ENCODE measurements at places on chromosomes 3 and 15. TPM values are rescaled to one million over a fixed set of nuclear protein-coding genes. Genes with fewer than 3 reads are reported as not detected.

Gene TRIM42
- not detected for total RNA-seq

Gene C2CD4A
- not detected for total RNA-seq

Gene MRPL46
- total RNA-seq: 23.9 TPM

Gene SEMA7A
- 11.9 TPM for total RNA-seq

- DNase-seq: peak; percentile 85
These were observed 335.6 kb downstream of the TUSC7 start for GRCh38 chr3:117045143-117045542.

DNA sequence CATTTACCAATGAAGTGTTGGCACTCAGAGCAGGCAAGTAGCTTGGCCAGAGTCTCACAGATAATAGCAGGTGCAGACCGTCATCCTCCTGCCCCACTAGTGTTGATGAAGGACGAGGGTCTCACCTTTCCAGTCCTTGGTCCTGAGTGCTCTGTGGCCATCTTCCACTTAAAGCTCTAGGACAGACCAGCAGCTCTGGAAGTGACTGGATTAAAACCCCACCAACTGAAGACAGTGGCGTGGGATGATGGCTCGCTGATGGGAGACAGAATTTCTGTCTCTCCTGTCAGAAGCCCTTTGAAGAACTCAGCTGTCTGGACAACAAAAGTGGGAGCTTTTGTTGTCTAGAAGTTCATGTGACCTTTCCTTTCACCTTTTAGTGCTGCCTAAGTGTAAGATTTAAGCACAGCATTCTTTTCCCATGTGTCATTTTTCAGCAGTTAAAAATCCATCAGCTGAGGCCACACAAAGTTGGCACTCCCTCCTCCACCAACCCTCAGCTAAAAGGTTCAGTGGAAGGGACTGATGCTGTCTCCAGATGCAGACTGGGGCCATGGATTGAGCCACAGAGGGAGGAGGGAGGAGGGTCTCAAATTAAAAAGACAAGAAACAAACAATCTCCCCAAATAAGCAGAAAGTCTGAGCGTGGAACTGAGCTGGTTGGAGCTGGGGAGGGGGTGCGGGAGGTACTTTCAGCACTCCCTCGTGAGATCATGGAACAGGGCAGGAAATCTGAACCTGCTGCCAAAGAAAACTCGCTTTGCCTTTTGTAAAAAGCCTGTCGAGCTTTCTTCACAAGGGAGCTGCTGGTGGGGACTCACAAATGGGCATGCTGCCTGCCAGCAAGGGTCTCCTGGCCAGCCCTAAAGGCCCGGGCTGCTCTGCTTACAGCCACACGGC, 148.5 kb upstream of the CTDSPL start:
- no peak for DNase-seq

- no peak for DNase-seq
These were observed 66.1 kb downstream of the FBLN2 start for GRCh38 chr3:13615019-13615528.

DNA sequence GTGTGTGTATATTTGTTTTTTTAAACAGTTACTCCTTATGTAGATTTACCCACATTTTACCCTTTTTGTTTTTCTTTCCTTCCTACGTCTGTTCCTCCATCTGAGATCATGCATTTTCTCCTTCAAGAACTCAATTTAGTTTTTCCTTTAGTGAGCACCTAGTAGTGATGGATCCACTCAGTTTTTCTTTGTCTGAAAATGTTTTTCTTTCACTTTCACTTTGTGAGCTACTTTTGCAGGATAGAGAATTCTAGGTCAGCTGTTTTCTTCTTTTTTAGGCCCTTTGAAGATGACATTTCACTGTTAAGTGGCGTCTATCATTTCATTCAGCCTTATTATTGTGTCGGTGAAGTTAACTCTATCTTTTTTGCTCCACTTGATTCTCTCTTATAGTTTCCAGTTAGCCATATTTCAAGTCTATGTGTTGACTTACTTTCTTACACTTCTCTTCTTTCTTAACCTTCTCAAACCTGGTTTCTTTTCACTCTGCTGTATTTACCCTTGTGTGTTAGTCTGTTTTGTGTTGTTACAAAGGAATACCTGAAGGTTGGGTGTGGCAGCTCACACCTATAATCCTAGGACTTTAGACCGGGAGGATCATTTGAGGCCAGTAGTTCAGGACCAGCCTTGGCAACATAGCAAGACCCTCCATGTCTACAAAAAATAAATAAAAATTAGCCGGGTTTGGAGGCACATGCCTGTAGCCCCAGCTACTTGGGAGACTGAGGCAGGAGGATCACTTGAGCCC, 55.8 kb downstream of the PRKCI start:
- no peak for DNase-seq

DNA sequence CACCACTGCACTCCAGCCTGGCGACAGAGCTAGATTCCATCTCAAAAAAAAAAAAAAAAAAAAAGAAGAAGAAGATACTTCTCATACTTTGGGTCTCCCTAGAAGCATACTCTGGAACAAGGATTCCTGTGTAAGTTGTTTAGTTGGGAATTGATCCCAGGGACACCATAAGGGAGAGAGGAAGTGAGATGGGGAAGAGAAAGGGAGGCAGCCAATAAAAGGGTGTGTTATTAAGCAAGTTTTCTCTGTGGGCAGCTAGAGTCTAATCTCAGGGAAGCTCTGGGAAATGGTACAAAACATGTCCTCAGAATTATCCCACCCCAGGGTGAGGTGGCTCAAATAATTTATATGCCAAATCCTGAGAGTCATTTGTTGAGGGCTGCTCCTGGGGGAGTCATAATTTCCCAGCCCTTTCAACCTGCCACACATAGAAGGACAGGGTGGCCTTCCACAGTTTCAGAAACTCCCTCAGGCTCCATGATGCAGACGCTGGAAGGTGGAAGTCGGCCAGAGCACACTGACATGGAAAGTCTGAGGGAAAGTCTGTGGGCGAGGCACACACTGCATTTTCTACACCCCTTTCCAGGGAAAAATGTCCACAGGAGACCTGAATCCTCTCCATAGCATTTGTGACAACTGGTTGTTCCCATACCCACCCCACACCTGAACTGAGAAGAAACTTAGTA, 86.4 kb upstream of the SLC4A7 start:
- DNase-seq: no peak

GRCh38 chr3:99172736-99173657, 271.5 kb upstream of the DCBLD2 start:
- DNase-seq: peak; percentile 87
